RCC 7860 (cell line): ENCODE measurements at places on chromosomes 4 and X.

GRCh38 chr4:117383468-117383867 is 298.1 kb upstream of the TRAM1L1 start:
- DNase-seq, result no peak

DNA sequence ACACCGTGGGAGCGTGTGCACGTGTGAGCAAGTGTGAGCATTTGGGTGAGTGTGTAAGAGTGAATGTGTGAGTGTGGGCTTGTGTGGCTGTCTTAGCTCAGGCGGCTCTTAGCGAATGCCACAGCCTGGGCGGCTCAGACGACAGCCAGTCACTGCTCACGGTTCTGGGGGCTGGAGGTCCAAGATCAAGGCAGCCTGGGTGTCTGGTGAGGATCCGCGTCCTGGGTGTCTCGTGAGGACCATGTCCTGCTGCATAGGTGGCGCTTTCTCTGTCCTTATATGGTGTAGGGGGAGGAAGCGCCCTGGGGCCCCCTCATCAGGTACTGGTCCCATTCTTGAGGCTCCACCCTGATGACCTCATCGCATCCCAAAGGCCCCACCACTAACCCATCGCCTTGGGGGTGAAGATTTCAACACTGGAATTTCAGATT is 4.5 kb downstream of the DOK7 start:
- DNase-seq, result no peak

GRCh38 chr4:166481055-166481454 is 608.0 kb downstream of the TLL1 start:
- no peak for DNase-seq

DNA sequence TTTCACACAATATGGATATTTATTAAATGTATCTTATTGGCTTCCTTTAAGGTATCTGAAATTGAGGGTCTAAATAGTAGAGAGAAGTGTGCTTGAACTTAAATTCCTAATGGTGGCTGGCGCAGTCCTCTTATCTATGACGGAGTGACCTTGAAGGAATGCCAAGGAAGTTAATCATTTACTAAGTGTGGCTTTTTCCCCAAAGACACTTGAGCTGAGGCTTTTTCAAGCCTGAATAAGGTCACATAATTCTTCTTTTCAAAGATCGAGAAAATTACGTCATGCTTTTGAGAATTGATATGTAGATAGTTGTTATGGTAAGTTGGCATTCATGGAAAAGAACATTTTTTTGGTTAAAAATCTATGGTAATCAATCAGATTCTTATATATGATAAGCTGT is 11.7 kb upstream of the PRPS2 start:
- peak; percentile 78 for DNase-seq

DNA sequence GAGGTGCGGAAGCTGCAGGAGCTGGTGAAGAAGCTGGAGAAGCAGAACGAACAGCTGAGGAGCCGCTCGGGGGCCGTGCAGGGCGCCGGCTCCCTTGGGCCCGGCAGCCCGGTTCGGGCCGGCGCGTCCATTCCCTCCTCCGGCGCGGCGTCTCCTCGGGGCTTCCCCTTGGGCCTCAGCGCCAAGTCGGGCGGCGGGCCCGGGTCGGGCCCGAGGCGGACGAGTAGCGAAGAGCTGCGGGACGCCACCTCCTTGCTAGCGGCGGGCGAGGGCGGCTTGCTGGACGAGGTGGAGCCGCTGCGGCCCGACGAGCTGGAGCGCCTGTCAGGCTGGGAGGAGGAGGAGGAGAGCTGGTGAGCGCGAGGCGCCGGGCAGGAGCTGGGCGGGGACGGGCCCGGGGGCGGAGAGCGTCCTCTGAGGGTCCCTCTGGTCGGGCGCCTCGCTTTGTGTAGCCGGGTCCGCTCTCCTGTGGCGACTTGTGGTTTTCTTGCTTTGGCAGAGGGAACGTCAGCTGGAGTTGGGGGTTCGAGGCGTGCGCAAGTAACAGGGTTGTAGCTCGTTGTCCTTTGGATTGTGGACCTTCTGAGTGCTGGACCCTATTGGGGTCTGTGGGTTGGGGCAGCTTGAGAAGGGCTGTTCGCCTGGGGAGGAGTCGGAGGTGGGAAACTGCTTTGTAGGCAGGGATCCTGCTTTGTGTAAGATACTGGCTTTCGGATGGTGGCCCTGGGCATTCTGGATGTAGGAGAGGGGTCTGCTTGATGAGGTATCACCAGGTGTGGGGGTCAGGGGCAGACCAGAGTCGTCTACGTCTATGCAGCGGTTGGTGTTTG is 662 bp downstream of the SLAIN2 start:
- no peak for DNase-seq

DNA sequence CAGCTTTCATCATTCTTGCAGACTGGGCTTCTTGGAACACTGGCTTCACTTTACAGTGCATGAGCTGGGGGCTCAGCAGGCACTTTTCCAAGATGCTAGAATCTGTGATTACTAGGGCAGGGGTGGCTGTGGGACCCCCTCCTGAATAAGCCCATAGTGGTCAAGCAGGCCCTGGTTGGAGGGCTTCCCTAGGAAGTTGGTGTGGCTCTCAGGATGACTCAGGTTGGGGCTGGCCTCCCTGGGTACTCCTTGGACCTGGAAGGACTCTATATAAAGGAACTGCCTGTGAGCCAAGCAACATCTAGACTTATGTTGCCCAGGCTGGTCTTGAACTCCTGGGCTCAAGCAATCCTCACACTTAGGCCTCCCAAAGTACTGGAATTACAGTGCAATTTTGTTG is 88.3 kb upstream of the HELT start:
- no peak for DNase-seq

- DNase-seq, result no peak
These were observed 88.2 kb downstream of the SCD5 start for GRCh38 chr4:82710197-82710929.

GRCh38 chrX:71667328-71668247 is at the start of gene LOC101059915:
TSS of gene LOC101059915 (plus strand) at chrX:71667546.
- no peak for DNase-seq

GRCh38 chr4:154018659-154019058 is 229.8 kb upstream of the SFRP2 start:
- no peak for DNase-seq

DNA sequence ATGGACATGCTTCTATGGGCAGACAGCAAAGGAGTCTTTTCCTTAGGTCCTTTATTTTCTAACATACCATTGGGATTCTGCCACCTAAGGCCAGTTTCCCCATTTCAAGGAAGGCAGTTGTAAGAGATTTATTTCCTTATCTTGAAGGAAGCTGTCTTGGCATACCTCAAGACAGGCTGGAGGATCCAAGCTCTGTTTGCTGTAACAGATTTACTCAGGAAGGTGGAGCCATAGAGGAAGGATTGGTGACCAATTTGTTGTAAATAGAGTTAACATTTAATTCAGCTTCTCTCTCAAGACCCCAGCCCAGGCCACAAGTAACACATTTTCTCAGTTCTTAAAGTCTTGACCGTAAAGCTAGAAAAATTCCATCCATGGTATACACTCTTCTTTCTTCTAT is 131.6 kb upstream of the TENM3 start:
- no peak for DNase-seq

DNA sequence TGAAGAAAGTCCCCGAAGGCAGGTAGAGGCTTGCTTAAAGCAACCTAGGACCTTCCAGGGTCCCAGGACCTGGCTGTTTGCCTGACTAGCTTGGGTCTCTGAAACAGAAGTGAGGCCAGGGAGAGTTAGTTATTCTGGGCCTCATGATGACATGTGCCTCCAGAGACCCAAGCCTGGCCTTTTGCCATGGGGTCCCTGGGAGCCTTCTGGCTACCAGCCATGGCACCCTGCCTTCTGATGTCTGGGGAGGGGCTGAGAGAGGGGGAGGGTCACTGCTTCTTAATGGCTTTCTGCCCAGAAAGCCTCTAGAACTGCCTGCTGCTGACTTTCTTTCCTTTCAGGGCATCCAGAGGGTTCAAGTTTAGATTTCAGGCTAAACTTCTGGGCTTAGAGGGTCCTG is 1.0 kb upstream of the STARD8 start:
- DNase-seq, result no peak

- DNase-seq, result peak; percentile 4
These were observed 39.8 kb upstream of the S100G start for GRCh38 chrX:16610121-16610621.

DNA sequence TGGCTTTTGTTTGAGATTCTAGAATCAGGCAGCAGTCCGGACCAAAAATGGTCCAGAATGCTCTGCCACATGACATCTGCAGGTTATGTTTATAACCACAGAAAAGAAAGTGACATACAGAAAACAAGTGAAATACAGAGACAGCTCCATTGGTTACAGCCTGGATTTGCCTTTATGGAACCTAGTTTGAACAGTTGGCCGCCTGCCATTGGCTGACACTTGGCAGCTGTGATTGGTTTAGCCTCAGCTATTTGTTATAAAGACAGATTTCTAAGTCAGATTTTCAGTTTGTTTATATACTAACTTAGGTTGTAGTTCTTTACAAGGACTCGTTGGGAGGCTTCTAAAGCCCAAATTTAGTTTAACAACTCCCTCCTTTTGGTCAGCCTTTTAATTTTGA is 40.8 kb upstream of the IL9R start:
- no peak for DNase-seq

- no peak for DNase-seq
These were observed 624 bp downstream of the BEX5 start for GRCh38 chrX:102154900-102155805.

- DNase-seq, result peak; percentile 11
These were observed 127.1 kb downstream of the FBXO8 start for GRCh38 chr4:174156239-174156826.

- DNase-seq, result no peak
These were observed 118.9 kb upstream of the GK2 start for GRCh38 chr4:79526641-79527565.

GRCh38 chr4:128465523-128465922 is 177.9 kb upstream of the PGRMC2 start:
- DNase-seq, result no peak

DNA sequence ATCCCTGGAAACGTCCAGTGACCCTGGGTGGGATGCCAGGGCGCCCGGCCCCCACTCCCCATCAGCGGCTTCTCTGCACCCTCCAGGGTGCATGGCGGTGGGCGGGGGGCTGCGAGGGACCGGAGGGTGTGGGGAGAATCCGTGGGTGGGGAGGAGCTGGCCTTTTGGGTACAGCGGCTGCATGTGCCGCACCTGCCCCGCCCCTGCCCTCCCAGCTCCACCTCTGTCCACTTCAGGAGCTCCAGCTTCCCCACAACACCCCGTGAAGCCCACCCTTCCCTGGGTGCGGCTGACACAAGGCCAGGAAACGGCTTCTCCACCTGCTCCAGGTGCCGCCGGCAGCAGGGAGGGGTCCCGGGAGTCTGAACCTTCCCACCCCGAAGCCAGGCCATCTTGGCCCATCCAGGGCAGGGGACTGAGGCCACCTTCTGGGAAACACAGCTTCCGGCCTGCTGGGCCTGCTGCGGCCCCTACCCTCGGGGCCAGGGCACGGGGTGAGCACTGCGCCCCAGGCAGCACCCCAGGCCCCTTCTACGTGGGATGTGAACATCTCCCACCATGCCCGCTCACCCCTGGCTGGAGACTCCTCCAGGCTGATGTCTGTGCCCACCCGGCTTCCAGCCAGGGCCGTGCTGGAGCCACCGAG is 34.6 kb downstream of the CPLX1 start:
- DNase-seq, result no peak

DNA sequence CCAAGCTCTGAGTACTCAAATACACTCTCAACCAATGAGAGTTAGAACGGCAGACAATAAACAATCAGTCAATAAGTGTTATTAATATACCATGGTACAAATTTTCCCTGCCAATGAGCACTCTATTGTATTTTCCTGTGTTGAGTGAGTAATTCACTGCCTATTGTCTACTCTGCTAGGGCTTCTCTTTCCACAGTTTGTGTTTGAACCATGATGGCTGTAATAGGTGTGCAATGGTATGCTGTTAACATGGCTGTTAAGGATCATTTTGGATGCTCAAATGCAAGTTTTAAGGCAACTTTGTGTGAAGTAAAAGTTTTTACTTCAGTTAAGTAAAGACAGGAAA is 41.2 kb downstream of the RPS6KA3 start:
- no peak for DNase-seq

- peak; percentile 68 for DNase-seq
These were observed 4.7 kb downstream of the RIPPLY1 start for GRCh38 chrX:106898462-106898861.

GRCh38 chr4:152382057-152382785 is 153.7 kb downstream of the FBXW7 start:
- no peak for DNase-seq

DNA sequence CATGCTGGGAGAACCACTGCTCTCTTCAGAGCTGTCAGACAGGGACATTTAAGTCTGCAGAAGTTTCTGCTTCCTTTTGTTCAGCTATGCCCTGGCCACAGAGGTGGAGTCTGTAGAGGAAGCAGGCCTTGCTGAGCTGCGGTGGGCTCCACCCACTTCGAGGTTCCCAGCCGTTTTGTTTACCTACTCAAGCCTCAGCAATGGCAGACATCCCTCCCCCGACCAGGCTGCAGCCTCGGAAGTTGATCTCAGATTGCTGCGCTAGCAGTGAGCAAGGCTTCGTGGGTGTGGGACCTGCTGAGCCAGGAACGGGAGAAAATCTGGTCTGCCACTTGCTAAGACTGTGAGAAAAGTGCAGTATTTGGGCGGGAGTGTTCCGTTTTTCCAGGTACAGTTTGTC is 118.9 kb downstream of the SLC10A6 start:
- DNase-seq, result no peak

- DNase-seq, result no peak
These were observed 73.8 kb downstream of the VEGFC start for GRCh38 chr4:176718881-176719280.

GRCh38 chrX:72366701-72367454 is 61.2 kb upstream of the CITED1 start:
- DNase-seq, result no peak

DNA sequence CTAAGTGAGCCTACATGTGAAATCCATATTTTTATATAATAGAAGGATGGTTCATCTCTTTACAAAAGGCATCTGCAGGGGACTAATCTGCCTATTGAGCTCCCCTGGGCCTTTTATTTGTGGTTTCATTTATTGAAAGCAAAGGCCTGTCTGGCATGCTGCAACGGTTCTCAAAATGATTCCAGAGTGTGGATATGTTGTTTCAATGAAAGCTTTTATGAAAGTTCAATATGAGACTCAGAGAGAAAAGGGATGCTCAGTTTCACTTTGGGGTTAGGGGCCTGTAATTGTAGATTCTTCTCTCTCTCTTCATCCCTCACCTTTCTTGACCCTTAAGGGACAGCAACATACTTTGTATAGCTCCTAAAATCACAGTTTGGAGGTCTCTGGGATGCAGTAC is 204.2 kb upstream of the CASK start:
- DNase-seq, result no peak

- no peak for DNase-seq
These were observed 686.6 kb upstream of the PABPC4L start for GRCh38 chr4:134888156-134888555.

DNA sequence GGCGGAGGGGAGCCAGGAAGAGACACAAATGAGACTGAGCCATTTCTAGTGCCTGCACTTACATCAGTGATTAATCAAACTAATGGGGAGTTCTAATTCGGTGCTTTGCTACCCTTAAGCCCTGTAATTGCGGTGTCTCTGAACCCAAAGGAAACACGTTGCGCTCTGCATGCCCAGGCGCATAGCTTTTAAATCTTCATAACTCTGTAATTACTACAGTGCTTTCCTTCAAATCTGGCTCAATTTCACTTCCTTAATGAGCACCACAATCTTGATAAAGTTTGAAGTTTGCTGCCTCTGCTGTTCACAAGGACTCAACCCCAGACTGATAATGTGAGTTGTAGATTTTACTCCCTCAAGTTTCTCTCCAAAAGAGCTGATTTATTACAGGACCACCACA is 5.7 kb upstream of the NHS start:
- DNase-seq, result no peak

- DNase-seq, result peak; percentile 15
These were observed 156.4 kb downstream of the PPARGC1A start for GRCh38 chr4:23733476-23733875.

GRCh38 chr4:182143822-182144625 is 99.2 kb upstream of the TENM3 start:
- DNase-seq, result peak; percentile 61
